Activated CD8-positive, alpha-beta memory T cell treated with anti-CD3 and anti-CD28 coated beads, Interleukin-2, amount 10 ng/mL, durations not matched to agents 7 days and 5 days (primary cell): ENCODE measurements at places on chromosomes 5 and 9. TPM values are rescaled to one million over a fixed set of nuclear protein-coding genes. Genes with fewer than 3 reads are reported as not detected.

Gene PDE6A
- not detected for total RNA-seq

Gene SLC34A1
- total RNA-seq, result 0.85 TPM

Gene DNM1
- 0.79 TPM for total RNA-seq

Gene C9
- not detected for total RNA-seq

- peak overlapping the region; percentile 1 for H3K4me3 ChIP-seq
- H3K27ac ChIP-seq, result peak overlapping the region; percentile 80
- peaks cover 62% of the 10 kb centered on the region for H3K36me3 ChIP-seq
- H3K27me3 ChIP-seq, result no peaks in the 10 kb centered on the region
Measured at GRCh38 chr5:172133359-172134029, 54.5 kb downstream of the STK10 start.

- no peaks in the 10 kb centered on the region for H3K27me3 ChIP-seq
- no peak overlapping the region for H3K27ac ChIP-seq
- H3K4me1 ChIP-seq, result peaks cover 2% of the 10 kb centered on the region
- no peaks in the 10 kb centered on the region for H3K36me3 ChIP-seq
Measured at GRCh38 chr9:87469793-87470465, 27.7 kb upstream of the DAPK1 start.

DNA sequence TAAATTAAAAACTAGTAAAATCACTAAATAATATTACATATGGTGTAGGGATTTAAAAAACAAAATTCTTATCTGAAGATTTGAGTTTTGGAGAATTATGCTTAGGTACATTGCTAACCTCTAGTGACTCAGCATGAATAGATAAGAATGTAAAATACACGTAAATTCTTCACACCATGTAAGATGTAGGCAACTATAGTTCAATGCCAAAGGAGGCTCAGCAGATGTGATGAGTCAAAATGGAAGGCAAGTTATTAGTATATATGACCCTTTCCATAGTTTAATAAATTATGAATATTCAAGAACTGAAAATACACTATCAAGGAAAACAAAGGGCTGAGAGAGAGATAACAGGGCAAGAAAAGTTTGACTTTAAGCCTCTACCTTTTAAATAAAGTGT is 79.0 kb downstream of the MRPS30 start:
- H3K4me3 ChIP-seq, result no peak overlapping the region
- H3K36me3 ChIP-seq, result no peaks in the 10 kb centered on the region
- no peak overlapping the region for H3K27ac ChIP-seq
- DNase-seq, result no peak
- H3K4me1 ChIP-seq, result peaks cover 6% of the 10 kb centered on the region

DNA sequence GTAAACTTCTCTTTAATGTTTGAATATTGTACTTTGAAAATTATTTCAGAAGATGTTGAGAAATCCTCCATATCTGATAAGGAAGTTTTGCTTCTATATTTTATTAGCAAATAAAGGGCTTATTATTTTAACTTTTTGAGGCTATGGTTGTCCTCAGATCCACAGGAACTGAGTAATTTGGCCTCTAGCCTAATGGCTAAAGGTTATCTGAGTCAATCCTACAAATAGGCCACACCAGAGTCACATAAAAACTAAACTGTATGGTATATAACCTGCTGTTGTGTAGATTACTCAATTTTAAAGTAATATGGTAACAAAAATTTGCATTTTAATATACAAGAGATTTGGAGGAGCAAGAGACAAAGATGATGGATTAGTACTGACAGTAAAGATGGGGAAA is 549.2 kb upstream of the GRAMD2B start:
- H3K4me3 ChIP-seq, result no peak overlapping the region
- no peak for DNase-seq
- no peaks in the 10 kb centered on the region for H3K27me3 ChIP-seq
- no peak overlapping the region for H3K27ac ChIP-seq
- H3K36me3 ChIP-seq, result no peaks in the 10 kb centered on the region
- H3K4me1 ChIP-seq, result no peaks in the 10 kb centered on the region

- no peak overlapping the region for H3K4me3 ChIP-seq
- H3K27ac ChIP-seq, result no peak overlapping the region
- H3K4me1 ChIP-seq, result no peaks in the 10 kb centered on the region
- H3K36me3 ChIP-seq, result peaks cover 12% of the 10 kb centered on the region
Measured at GRCh38 chr5:138778234-138778633, 25.0 kb downstream of the CTNNA1 start.

- DNase-seq, result no peak
- no peak overlapping the region for H3K4me3 ChIP-seq
- H3K27me3 ChIP-seq, result no peaks in the 10 kb centered on the region
- H3K27ac ChIP-seq, result no peak overlapping the region
- no peaks in the 10 kb centered on the region for H3K4me1 ChIP-seq
Measured at GRCh38 chr5:43840424-43841125, 237.6 kb downstream of the NNT start.

GRCh38 chr9:113395000-113395861 is 5.9 kb downstream of the ALAD start:
- no peaks in the 10 kb centered on the region for H3K27me3 ChIP-seq
- H3K4me3 ChIP-seq, result no peak overlapping the region
- peaks cover 13% of the 10 kb centered on the region for H3K4me1 ChIP-seq
- no peak overlapping the region for H3K27ac ChIP-seq

- no peaks in the 10 kb centered on the region for H3K27me3 ChIP-seq
Measured at GRCh38 chr5:91436241-91436640, 53.1 kb upstream of the ARRDC3 start.

GRCh38 chr9:21591221-21592062 is 109.3 kb upstream of the IFNE start:
- H3K27ac ChIP-seq, result peak overlapping the region; percentile 8
- no peak overlapping the region for H3K4me3 ChIP-seq
- peak; percentile 83 for DNase-seq
- H3K27me3 ChIP-seq, result peaks cover 9% of the 10 kb centered on the region

DNA sequence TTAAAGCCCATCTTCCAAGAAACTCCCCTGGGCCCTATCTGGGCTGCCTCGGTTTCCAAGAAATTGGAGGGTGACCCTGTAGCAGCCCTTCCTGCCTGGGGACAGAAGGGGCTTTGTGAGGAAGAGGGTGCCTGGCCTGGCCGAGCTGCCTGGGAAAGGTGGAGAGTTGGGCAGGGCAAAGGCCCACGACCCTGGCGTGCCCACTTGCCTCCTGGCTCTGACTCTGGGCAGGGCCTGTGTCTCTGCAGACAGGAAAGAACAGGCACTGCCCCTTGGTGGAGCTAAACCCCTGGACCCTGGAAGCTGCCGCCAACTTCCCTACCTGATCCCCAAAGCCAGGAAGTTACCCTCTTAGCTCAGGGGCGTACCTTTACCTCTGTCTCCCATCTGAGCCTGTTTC is 149.3 kb downstream of the RGS3 start:
- DNase-seq, result no peak
- H3K4me1 ChIP-seq, result peaks cover 13% of the 10 kb centered on the region
- H3K27ac ChIP-seq, result no peak overlapping the region

- H3K4me3 ChIP-seq, result no peak overlapping the region
- no peak overlapping the region for H3K27ac ChIP-seq
- H3K4me1 ChIP-seq, result no peaks in the 10 kb centered on the region
- H3K36me3 ChIP-seq, result no peaks in the 10 kb centered on the region
Measured at GRCh38 chr5:161676103-161676502, 9.4 kb upstream of the GABRA6 start.

- no peaks in the 10 kb centered on the region for H3K36me3 ChIP-seq
- no peak for DNase-seq
- H3K4me3 ChIP-seq, result no peak overlapping the region
- H3K27me3 ChIP-seq, result no peaks in the 10 kb centered on the region
Measured at GRCh38 chr5:118220556-118221195, 767.7 kb downstream of the DTWD2 start.
